ENCODE measurements at places on chromosomes 11 and 22. TPM values are rescaled to one million over a fixed set of nuclear protein-coding genes. Genes with fewer than 3 reads are reported as not detected.

- DNase-seq: no peak
- no peaks in the 10 kb centered on the region for H3K27me3 ChIP-seq
- no peaks in the 10 kb centered on the region for H3K4me1 ChIP-seq
- no peak overlapping the region for H3K27ac ChIP-seq
- H3K4me3 ChIP-seq: no peak overlapping the region
These were observed 61.8 kb downstream of the OTOG start for GRCh38 chr11:17608821-17609220.

DNA sequence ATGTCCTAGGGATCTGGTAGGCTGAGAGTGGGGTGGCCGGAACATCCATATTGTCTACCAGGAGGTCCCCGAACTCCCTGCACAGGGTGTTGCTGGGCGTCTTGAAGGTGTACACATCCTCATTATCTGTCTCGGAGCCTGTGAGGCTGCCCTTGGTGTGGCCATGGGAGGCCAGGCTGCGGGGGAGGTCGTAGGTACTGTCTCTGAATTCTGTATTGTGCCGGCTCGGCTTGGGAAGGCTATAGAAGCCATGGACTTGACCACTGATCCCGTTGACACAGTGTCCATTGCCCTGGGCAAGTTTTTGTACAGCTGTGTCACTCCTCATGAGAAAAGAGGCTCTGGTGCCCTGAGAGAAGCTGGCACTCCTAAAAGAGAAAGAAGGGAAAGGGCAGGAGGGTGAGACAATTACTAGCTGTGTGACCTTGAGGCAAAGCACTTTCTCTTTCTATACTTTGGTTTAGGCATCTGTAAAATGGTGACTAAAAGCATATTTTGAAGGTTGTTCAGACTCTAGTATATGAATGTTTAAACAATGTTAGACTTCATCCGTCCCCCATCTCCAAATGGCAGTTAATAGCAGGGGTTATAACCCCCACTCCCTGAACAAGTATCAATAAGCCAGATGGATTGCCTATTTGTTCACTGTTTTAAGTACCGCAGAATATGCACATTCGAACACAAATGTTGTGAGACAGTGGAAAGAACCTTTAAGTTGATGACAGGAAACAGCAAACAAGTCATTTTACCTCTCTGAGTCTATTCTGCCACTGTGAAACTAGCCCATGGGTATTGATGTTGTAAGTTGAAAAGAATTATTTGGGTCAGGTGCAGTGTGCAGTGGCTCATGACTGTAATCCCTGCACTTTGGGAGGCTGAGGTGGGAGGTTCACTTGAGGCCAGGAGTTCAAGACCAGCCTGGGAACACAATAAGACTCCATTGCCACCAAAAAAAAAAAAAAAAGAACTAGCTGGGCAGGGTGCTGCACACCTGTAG is 38.3 kb downstream of the USP35 start:
- no peak for DNase-seq
- H3K27ac ChIP-seq: no peak overlapping the region
- H3K36me3 ChIP-seq: no peaks in the 10 kb centered on the region
- H3K4me3 ChIP-seq: no peak overlapping the region

- H3K27me3 ChIP-seq: no peaks in the 10 kb centered on the region
- no peak overlapping the region for H3K4me3 ChIP-seq
- no peak overlapping the region for H3K27ac ChIP-seq
These were observed 104.9 kb downstream of the ARFGAP2 start for GRCh38 chr11:47071791-47072261.

DNA sequence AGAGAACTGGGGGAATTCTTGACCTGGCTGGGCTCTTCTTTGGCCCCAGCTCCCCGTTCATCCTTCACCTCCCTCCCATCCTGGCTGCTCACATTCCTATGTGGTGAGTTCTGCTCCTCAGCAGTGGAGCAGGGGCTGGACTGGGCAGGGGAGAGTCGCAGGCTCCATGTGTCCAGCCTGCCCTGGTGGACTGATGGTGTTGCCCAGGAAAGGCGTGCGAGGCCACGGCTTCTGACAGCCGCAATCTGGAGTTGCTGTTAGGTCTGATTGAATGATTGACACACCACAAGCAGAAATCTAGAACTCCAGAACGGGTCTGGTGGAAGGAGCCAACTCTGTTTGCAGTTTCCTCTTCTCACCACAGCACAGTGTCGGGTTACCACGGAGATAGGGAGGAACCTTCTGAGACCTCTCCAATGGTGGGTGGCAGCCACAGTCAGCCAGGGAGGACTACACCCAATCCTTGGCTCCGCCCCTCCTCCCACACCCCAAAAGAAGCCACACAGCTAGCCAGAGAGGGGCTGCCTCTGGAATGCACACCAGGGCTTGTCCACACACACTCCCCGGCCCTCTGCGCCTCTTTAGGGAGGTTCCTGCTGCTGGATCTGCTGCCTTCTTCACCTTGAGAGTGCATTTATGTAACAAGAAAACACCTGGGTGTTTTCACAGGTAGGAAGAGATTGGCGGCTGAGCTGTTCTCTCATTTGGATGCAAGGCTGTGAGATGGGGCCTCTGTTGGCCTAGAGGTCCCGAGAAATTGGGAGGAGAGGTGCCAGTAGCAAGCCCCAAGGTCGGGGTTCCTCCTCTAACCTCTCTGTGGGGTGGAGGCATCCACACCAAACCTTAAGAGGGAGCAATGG is 56.4 kb upstream of the CD44 start:
- no peak overlapping the region for H3K4me3 ChIP-seq
- DNase-seq: peak; percentile 24
- no peak overlapping the region for H3K27ac ChIP-seq
- H3K4me1 ChIP-seq: no peaks in the 10 kb centered on the region
- H3K36me3 ChIP-seq: no peaks in the 10 kb centered on the region

The IFITM10 gene
- total RNA-seq: not detected

DNA sequence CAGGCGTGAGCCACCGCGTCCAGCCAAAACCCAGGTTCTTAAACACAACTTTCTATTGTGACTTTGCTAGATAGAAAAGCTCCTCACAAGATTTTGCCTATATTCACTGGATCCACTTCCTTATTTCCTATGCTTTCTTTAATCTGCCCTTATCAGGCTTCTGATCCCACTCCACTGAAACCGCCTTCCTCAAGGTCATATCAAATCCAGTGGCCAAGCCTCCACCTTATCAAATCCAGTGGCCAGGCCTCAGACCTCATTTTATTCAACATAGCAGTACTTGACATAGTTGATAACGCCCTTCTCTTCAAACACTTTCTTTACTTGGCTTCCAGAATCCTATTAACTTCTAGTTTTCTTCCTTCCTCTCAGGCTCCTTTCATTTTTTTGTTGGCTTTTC is 29.5 kb downstream of the DIXDC1 start:
- peaks cover 6% of the 10 kb centered on the region for H3K4me1 ChIP-seq
- no peaks in the 10 kb centered on the region for H3K27me3 ChIP-seq
- H3K36me3 ChIP-seq: no peaks in the 10 kb centered on the region
- no peak overlapping the region for H3K4me3 ChIP-seq
- DNase-seq: no peak
- H3K27ac ChIP-seq: no peak overlapping the region

All from neural progenitor cell (in vitro differentiated cells).